ENCODE measurements at places on chromosomes 6 and 20.

GRCh38 chr6:134740473-134741199 lies 209.3 kb downstream of the ALDH8A1 start:
- DNase-seq, result no peak

DNA sequence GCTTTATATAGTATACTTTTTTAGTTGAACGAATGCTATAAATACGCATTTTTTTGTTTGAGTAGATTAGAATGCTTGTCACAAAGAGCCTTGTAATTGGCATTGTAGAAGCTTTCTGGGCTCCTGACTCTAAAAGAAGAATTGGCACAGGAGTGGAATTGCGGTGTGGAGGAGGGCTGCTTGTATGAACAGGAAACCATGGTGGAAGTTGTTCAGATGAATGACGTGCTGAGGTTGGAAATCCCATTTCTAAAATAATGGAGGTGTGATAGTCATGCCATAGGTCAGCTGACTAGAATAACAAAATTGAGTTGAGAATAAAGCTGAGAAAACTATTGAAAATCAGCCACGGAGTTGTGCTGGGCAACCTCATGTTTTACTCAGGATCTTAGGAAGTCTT lies 174.9 kb downstream of the QKI start:
- DNase-seq, result no peak

DNA sequence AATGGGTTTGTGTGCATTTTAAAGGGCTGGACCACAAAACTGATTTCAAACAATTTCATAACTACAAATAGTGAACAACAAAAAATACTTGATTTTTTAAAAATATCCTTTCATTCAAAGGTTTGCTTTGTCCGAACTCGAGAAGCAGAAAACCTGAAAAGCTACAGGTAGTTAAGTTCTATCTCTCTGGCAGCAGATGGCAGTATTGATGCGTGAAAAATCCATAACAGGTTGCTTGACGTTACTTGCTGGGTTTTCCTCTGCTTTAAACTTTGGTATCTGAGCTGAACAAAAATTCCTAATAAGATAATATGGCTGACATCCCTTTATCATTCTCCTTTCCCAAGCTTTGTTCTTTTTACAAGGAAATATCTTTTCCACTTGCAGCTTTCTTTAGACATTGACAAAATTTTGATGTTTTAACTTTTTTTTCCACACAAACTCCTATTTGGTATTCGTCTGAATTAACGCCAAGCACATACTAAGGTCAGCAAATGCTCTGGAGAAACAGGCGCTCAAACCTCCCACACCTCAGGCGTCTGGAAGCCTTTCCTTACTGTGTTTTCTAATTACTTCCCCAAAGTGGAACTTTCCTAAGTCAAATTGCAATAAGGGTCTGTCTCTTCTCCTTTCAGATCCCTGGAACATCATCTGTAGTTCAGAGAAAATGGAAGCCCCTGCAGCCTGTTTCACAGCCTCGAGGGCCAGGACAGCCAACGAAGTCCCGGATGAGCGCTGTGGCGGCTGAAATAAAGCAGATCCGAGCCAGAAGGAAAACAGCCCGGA lies 50.3 kb upstream of the GFRAL start:
- peak; percentile 64 for DNase-seq

- no peak for DNase-seq
These were observed 401.0 kb downstream of the CDC5L start for GRCh38 chr6:44788387-44788981.

DNA sequence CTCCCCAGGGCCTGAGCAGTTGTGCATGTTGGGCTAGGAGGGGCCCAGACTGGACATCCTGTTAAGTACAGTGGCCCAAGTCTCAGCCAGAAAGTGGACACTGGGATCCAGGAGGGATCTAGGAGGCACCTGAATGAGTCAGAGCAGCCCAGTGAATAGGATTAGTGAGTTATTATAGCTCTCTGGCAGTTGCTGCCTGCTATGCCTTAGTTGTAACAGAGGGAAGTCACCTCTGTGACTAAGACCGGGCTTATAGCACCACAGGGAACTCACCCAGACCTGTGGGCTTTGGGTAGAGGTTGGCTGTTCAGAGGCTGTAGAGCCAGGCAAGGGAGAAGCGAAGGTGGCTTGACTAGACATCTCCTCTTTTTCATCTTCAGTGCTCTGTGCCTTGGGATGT lies 39.0 kb upstream of the AAR2 start:
- DNase-seq, result no peak

DNA sequence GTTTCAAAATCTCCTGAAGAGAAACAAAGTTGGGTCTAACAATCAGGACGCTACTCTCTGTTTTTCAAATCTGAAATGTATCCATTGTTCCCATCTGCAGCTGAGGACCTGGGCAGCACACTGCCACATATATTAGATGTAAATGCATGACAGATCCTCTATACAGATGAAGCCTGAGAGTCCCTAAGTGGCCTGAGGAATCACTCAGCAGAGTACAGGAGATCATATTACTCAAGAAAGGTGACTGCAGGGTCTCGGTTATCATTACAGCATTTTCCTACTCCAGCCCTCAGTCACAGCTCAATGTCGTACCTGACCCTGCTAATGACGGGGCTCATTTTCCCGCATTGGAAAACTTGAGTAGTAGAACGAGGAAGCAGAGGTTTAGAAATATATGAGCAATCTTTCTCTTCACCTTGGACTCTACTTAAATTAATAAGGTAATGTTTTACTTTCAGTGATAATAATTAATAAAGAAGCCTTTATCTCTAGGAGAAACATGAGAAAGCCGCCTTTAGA lies 256.2 kb upstream of the IRAK1BP1 start:
- no peak for DNase-seq

GRCh38 chr6:13014504-13015378 lies 298.2 kb downstream of the PHACTR1 start:
- DNase-seq, result no peak

DNA sequence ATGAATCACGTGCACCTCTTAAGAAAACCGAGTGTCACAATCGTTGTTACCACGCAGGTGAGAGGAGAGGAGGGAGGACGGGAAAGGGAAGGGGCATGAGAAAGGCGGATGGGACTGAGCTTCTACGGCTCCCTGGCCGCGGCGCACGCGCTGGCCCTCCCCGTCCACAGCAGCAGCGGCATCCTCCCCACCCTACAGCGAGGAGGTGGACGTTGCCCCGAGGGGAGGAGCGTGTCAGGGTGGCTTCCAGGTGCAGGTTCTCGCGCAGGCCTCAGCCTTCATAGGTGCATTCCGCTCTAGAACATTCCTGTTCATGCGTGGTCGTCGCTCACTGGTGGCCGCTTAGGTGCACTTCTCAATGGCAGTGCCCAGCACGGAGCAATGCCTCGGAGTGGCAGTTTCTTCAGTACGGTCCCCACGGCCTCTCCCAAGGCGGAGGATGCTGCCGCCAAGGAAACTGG lies 29.7 kb upstream of the AFDN start:
- DNase-seq, result no peak

DNA sequence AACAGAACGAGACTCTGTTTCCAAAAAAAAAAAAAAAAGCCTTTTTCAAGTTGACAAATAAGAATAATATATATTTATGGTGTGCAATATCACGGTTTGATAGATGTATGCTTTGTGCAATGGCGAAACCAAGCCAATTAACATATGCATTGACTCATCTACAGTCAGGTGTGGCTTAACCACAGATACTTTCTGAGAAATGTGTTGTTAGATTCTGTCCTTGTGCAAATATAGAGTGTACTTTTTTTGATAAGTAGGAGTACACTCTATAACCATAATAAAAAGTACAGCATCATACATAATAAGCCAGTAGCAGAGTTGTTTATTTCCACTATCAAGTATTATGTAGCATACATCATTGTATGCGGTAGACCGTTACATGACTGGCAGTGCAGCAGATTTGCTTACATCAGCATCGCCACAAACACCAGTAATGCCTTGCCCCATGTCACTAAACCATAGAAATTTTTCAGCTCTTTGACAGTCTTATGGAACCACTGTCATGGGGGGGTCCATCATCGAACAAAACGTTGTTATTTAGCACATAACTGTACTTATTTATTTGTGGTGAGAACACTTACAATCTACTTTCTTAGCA lies 59.2 kb downstream of the TMEM170B start:
- no peak for DNase-seq

DNA sequence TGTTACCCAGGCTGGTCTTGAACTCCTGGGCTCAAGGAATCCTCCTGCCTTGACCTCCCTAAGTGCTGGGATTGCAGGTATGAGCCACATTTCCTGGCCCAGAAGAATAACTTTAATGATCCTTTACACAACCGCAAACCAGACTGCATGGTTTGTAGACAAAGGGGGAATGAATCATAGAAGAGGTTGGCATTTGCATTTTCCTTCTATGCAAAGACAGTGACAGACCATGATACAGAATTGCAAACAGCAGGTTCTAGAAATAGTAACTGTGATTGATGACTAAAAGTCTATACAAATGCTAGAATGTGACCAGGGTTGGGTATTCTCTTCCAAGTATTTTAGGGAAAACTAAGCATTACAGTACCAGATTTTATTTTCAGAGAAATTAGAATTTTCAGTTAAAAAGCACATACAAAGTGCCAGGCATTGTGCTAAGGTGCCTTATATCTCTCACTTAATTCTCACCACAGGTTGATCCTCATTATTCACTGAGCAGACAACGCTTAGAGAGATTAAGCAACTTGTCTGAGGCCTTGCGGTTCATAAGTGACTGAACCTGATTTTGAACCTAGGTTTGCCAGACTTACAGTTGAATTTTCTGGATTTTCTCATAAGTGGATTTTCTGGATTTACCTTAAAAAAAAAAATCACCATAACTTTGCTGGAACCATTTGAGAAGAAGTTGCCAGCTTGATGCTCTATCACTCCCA lies 146.6 kb downstream of the ZFAND3 start:
- no peak for DNase-seq

DNA sequence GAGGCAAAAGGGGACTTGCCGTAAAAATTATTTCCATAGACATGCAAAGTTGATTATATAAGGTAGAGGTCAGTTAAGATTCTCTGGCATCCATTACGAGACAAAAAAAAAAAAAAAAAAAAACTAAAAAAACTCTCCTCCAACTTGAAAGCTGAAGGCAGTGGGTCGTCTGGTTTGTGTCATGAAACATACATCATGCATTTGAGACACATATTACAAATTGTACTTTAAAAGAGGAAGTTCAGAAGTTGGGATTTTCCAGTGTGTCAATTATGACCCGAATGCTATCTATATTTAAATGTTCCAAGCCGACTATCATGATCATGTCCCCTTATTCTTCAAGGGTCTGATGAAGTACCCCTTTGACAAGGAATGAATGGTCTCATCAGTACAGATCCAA lies 125.1 kb downstream of the ZNF217 start:
- no peak for DNase-seq

GRCh38 chr6:131565056-131565455 lies 8.0 kb upstream of the ARG1 start:
- DNase-seq, result no peak

DNA sequence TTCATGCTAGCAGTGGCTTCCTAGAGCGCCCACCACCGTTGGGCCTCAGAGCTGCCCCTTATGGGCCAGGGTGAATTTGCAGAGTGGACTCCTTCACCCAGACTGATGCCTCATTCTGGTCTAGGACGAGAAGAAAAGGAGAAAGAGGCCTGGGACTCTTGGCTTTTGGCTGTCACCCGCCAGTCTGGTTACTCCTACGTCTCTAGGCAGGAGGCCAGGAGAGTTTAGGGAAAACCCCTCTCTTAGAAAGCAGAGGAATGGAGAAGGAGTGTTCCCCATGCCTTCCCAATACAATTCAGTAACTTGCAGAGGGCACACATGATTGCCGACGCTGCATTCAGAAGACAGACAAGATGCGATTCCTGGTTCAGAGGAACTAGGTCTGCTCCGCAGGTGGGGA lies 70.1 kb downstream of the CDC5L start:
- DNase-seq, result no peak

- DNase-seq, result no peak
These were observed 19.9 kb downstream of the COL9A1 start for GRCh38 chr6:70282919-70283461.

GRCh38 chr6:43990275-43990626 lies 137.0 kb downstream of the MRPL14 start:
- no peak for DNase-seq

DNA sequence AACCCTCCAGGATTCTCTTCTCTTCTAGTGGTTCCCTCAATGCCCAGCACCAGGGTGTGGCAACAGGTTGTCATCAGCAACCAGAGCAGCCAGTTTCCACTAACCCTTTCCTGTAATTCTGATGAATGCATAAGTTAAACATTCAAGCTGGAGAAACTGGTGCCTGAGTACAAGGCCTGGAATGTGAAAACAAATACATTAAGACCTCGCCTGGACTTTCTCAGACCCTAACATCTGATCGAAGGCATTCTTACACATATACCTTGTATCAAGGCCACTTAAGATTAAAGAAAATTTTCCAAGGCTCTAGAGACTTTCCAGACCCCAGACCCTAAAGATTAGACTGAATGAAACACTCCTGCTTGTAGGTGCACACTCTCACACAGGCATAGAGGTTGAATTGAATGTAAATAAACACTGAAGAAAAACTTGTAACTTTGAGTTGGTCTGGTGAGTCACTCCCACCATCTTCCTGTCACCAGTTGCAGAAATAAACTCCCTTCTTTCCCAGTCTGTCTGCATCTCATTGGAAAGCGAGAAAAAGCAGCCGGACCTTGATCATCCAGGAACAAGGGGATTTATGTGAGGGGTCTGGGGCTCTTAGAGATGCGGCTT lies 9.0 kb downstream of the LRP11 start:
- no peak for DNase-seq

- no peak for DNase-seq
These were observed 236.5 kb downstream of the GMPR start for GRCh38 chr6:16474772-16475493.

DNA sequence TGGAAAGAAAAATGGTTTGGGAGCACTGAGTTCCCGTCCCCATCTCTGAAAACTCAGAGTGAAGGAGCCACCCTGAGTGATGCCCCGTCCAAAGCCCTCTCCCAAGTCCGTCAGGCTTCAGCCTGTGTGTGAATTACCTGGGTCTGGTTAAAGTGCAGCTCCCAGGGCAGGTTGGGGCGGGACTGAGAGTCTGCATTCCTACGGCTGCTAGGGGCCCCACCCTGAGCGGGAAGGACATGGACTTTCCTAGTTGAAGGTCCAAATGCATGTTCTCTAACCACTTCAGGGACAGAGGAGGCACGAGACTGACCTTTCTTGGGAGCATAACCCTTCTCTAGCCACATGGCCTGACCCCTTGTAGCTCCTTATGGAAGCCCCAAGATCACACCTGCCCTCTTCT lies 97.2 kb downstream of the SYNDIG1 start:
- DNase-seq, result no peak

GRCh38 chr6:20770773-20771172 lies 236.5 kb downstream of the CDKAL1 start:
- DNase-seq, result no peak

GRCh38 chr6:1672379-1672778 lies 62.7 kb downstream of the FOXC1 start:
- no peak for DNase-seq

DNA sequence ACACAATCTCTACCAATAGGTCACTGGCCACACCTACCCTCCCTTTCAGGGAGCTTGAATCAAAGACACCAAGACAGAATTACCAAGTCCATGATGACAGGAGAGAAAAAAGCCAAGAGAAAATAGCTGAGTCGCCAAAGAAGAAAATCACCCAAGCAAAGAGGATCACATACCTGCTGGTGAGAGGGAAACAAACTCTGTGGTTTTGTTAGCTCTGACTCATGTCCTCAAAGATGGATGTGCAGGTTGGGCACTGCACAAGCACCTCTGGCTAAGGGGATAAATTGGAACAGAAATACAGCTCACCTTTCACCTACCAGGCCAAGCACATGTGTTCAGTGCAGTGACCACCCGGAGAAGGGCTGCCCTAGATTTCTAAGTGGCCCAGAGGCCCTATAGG lies 114.8 kb downstream of the TFAP2A start:
- DNase-seq, result no peak

GRCh38 chr20:9262653-9263194 lies 193.8 kb downstream of the PLCB4 start:
- DNase-seq, result no peak

- DNase-seq, result no peak
These were observed 70.9 kb upstream of the CCDC167 start for GRCh38 chr6:37570482-37571133.
